ENCODE measurements at places on chromosomes 7 and 10. TPM values are rescaled to one million over a fixed set of nuclear protein-coding genes. Genes with fewer than 3 reads are reported as not detected.

The CTBP2 gene
- 76.0 TPM for total RNA-seq

The MYO3A gene
- 0.58 TPM for total RNA-seq

The PGAM2 gene
- total RNA-seq, result 1.4 TPM

The TAS2R3 gene
- total RNA-seq, result not detected

The PRKAR2B gene
- total RNA-seq, result 24.1 TPM

The PNLIPRP2 gene
- not detected for total RNA-seq

The PAX4 gene
- not detected for total RNA-seq

The DOCK4 gene
- total RNA-seq, result 65.7 TPM

The MBL2 gene
- not detected for total RNA-seq

The CABCOCO1 gene
- 1.9 TPM for total RNA-seq

The C10orf62 gene
- total RNA-seq, result not detected

DNA sequence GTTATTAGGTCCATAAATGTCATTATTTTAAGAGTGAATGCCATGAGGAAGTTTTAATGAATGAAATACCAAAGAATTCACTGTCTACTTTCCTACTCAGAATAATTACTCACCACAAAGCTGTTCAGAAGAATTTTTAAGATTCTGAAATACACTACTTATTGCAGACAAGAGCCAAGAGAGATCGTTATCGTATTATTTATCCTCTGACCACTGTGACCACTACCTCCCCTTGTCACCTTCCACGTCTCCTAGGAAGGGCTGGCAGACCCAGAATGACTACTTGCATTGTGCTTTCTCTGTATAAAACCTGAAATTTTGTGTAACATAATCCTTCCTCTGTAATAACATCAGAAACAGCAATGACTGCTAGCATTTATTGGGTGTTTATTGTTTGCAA is 81.9 kb downstream of the ABCB5 start:
- no peak overlapping the region for H3K27ac ChIP-seq
- no peak for DNase-seq
- H3K4me1 ChIP-seq, result no peaks in the 10 kb centered on the region
- no peak overlapping the region for H3K4me3 ChIP-seq

GRCh38 chr7:124188576-124188975 is 155.7 kb upstream of the TMEM229A start:
- no peak overlapping the region for H3K4me3 ChIP-seq
- H3K27ac ChIP-seq, result no peak overlapping the region
- no peak for DNase-seq
- no peaks in the 10 kb centered on the region for H3K4me1 ChIP-seq

- no peaks in the 10 kb centered on the region for H3K36me3 ChIP-seq
- no peak overlapping the region for H3K4me3 ChIP-seq
- H3K4me1 ChIP-seq, result no peaks in the 10 kb centered on the region
Measured at GRCh38 chr7:139099172-139099947, 10.2 kb downstream of the ZC3HAV1 start.

GRCh38 chr10:12766223-12766622 is 235.3 kb downstream of the CCDC3 start:
- H3K27me3 ChIP-seq, result no peaks in the 10 kb centered on the region
- no peak overlapping the region for H3K4me3 ChIP-seq
- DNase-seq, result no peak
- no peaks in the 10 kb centered on the region for H3K36me3 ChIP-seq
- H3K4me1 ChIP-seq, result no peaks in the 10 kb centered on the region

DNA sequence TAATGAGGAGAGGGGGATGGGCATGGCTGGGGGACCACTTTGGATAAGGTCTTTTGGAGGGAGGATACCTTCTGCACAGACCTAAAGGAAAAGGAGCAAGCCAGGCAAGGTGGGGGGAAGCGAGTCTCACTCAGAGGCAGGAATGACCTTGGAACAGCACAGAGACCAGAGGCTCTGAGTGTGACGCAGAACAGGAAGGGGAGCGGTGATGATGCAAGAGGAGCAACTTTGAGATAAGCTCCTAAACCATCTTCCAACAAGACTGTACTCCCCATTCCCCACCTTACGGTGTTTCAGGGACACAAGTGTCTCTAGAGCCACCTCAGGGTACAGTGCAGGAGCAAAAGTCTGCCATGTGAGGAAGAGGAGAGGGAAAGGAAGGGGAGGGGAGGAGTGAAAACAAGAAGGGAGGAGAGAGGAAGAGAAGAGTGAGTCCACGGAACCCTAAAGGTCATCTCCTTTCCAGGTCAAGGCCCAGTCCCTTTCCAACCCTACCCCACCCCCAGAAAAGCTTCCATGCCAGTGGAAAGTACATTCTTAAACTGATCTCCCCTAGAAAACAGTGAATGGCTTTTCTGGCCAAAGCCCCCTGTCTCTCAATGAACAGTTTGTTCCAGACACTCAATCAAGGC is 54.1 kb downstream of the JAZF1 start:
- H3K4me1 ChIP-seq, result peaks cover 6% of the 10 kb centered on the region
- peak; percentile 57 for DNase-seq
- H3K27ac ChIP-seq, result peak overlapping the region; percentile 56
- no peaks in the 10 kb centered on the region for H3K27me3 ChIP-seq

DNA sequence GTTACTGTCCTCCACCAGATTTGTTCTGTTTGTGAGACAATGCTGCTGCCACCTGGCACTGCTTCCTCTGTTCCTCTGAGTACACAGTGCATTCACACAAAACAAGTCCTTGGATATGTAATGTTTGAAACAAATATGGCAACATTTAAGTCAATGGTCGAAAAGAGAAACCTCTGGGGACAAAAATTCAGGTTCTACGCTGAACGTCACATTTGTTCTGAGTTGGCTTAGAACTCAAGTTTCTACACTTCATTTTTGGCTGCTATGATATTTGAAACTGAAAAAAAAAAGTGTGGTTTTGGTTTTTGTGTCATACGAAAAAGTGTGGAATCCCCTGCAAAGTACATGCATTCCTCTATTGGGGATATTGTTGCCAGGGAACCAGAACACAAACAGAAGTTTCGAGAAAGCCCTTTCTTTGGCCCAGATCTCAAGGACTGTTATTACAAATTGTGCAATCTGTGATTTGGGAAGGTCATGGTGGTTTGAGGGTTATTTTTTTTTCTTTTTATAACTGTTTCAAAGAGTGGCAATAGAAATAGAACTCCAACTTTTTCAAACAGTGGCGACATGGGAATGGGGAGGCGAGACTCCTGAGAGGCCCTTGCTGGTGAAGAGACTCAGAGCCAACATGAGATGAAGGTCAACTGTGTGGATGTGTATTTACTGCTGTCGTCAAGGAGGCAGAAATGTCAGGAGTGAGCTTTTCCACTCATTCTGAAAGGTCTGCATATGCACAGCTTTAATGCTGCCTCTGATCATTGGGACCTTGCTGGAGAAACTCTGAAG is 127.5 kb downstream of the CUBN start:
- no peaks in the 10 kb centered on the region for H3K4me1 ChIP-seq
- DNase-seq, result peak; percentile 68
- no peaks in the 10 kb centered on the region for H3K27me3 ChIP-seq
- no peaks in the 10 kb centered on the region for H3K36me3 ChIP-seq
- H3K4me3 ChIP-seq, result no peak overlapping the region

GRCh38 chr7:134483296-134483695 is 24.4 kb upstream of the AKR1B1 start:
- H3K4me1 ChIP-seq, result no peaks in the 10 kb centered on the region
- no peaks in the 10 kb centered on the region for H3K27me3 ChIP-seq
- no peak for DNase-seq
- H3K4me3 ChIP-seq, result no peak overlapping the region
- H3K36me3 ChIP-seq, result no peaks in the 10 kb centered on the region
- no peak overlapping the region for H3K27ac ChIP-seq

DNA sequence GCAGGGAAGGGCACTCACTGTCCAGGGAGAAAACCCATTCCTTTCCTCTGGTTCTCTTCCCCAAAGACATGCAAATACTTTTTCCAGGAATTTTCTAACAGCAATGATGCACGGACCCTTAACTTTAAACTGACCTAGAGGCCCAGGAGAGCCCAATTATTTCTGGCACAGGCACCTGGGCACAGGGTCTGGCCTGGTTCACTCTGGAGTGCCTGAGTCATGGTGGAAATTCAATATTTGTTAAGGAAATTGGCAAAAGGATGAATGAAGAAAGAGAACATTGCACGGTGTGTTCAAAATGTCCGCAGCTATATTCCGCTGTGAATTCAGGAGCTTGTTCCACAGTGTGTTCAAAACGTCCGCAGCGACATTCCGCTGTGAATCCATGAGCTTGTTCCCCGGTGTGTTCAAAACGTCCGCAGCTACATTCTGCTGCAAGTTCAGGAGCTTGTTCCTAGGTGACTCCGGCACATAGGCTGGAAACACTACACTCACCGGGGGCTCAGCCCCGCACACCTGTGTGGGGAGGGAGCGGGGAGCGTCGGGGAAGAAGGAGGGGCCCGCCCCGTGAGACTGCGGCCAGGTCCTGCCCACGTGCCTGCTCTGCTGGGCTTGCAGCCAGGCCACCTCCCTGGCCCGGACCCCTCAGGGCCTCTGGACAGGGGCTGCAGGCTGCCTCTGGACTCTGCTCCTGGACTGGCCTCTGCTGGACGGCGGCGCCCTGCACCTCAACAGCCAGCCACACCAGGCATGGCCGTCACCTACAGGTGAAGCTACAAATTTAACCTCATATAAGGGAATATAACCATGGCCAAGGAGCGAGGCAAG is 72.0 kb upstream of the FAM20C start:
- H3K36me3 ChIP-seq, result no peaks in the 10 kb centered on the region
- no peak overlapping the region for H3K4me3 ChIP-seq
- no peak for DNase-seq
- H3K4me1 ChIP-seq, result no peaks in the 10 kb centered on the region
- no peaks in the 10 kb centered on the region for H3K27me3 ChIP-seq

- no peak for DNase-seq
- H3K4me1 ChIP-seq, result no peaks in the 10 kb centered on the region
- no peaks in the 10 kb centered on the region for H3K36me3 ChIP-seq
- H3K27me3 ChIP-seq, result no peaks in the 10 kb centered on the region
- H3K4me3 ChIP-seq, result no peak overlapping the region
Measured at GRCh38 chr10:23345861-23346260, 1.3 kb upstream of the C10orf67 start.

DNA sequence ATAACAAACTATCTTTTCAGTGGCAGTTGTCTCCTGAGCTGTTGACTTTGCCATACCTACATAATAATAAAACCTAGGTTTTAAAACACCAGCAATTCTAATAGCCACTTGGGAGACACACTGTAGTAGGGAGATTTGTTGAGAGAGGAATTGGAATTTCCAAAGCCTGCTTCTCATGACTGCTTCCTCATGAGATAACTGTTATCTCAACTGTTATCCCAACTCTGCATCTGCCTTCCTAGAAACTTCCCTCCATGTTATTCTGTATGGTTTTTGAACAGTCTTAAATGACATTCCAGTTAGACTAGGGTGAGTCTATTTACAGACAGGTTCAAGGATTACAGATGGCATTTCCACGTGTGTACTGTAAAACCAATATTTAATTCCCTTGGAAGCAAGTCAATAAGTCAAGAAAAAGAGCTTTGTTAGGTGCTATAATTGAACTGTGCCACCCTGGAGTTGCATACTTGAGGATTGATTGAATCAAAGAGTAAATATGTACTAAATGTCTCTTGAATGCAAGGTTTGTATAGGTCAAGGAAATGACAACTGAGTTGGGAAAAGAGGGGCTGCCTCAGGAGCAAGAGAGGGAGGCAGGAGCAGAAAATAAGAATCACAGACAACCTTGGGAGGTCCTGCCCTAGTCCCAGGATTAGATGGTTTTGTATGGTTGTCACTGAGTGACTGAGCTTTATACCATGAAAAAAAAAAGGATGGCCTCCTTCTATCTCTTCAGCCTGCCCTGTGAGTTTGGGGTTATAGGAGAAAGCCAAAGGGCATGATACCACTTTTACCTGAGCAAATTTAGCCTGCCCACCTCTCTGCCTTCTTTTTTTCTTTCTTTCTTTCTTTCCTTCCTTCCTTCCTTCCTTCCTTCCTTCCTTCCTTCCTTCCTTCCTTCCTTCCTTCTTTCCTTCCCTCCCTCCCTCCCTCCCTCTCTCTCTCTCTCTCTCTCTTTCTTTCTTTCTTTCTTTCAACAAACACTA is 9.9 kb upstream of the TM9SF3 start:
- no peak for DNase-seq
- H3K4me3 ChIP-seq, result no peak overlapping the region
- no peak overlapping the region for H3K27ac ChIP-seq
- H3K36me3 ChIP-seq, result no peaks in the 10 kb centered on the region
- H3K27me3 ChIP-seq, result no peaks in the 10 kb centered on the region
- H3K4me1 ChIP-seq, result no peaks in the 10 kb centered on the region

- H3K36me3 ChIP-seq, result no peaks in the 10 kb centered on the region
- H3K27me3 ChIP-seq, result no peaks in the 10 kb centered on the region
- H3K4me1 ChIP-seq, result peaks cover 7% of the 10 kb centered on the region
- no peak overlapping the region for H3K27ac ChIP-seq
- H3K4me3 ChIP-seq, result no peak overlapping the region
Measured at GRCh38 chr10:102416695-102417094, 1.9 kb downstream of the PSD start.

GRCh38 chr10:48519481-48520183 is 85.2 kb downstream of the ARHGAP22 start:
- no peaks in the 10 kb centered on the region for H3K4me1 ChIP-seq
- H3K36me3 ChIP-seq, result no peaks in the 10 kb centered on the region
- no peak for DNase-seq
- no peak overlapping the region for H3K27ac ChIP-seq

DNA sequence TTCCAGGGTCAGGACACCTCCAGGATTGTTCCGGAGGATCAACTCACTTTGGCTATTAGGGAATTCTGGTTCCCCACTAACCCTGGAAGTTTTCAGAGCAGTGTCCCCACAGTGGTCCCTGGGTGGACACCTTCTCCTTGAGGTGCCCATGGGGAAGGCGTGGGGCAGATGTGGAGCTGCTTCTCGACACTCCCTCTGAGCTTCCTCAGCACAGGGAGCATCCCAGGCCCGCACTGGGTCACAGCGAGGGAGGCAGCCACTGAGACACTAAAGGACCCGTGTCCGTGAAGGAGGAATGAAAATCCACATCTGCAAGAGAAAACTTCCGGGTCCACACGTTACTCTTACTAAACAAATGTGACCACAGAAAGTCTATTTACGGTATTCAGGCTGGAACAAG is 48.2 kb upstream of the MNX1 start:
- no peak overlapping the region for H3K4me3 ChIP-seq
- no peaks in the 10 kb centered on the region for H3K36me3 ChIP-seq
- H3K27me3 ChIP-seq, result no peaks in the 10 kb centered on the region
- no peaks in the 10 kb centered on the region for H3K4me1 ChIP-seq
- DNase-seq, result no peak

DNA sequence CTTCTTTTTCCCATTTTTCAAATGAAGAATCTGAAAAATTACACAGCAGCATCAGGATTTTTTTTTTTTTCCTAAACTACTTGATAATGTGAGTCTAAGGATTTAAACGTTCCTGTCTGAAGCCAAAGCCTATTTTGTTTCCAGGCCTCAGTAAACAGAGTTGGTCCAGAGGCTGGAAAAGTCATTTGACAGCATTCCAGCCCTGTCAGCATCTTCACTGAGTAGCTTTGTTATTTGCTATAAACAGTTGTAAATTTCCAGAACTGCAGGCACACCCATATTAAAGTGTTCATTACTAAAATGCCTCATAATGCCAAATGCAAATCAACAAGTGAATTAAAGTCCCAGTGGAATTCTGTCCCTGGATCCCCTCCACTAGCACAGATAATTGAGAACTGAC is 35.5 kb upstream of the KMT2E start:
- peak overlapping the region; percentile 89 for H3K27ac ChIP-seq
- peak; percentile 30 for DNase-seq
- H3K4me1 ChIP-seq, result peaks cover 24% of the 10 kb centered on the region
- no peaks in the 10 kb centered on the region for H3K36me3 ChIP-seq

All from uterus (tissue), 4 donors.